ENCODE measurements at places on chromosomes 7 and 10. TPM values are rescaled to one million over a fixed set of nuclear protein-coding genes. Genes with fewer than 3 reads are reported as not detected.

DNA sequence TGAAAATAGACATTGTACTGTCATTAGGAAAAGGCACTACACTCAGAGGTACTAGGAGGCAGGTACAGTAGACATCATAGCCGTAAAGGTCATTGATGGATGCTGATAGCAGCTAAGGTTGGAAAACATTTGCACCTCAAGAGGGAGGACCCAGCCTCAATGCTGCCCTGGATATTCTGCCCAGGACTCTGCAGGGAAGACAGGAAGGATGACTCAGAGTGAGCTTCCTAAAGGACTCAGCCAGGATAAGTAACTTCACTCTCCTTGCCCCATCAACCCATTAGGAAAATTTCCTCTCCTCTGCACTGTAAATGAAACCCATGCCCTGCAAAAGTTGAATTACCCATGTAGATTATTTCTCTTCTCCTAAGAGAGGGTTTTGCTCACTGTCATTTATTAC, 617.9 kb upstream of the MKI67 start:
- no peak for DNase-seq

The TSPAN15 gene
- 4.6 TPM for total RNA-seq

GRCh38 chr7:90933041-90933440, 331.2 kb upstream of the FZD1 start:
- DNase-seq: no peak

DNA sequence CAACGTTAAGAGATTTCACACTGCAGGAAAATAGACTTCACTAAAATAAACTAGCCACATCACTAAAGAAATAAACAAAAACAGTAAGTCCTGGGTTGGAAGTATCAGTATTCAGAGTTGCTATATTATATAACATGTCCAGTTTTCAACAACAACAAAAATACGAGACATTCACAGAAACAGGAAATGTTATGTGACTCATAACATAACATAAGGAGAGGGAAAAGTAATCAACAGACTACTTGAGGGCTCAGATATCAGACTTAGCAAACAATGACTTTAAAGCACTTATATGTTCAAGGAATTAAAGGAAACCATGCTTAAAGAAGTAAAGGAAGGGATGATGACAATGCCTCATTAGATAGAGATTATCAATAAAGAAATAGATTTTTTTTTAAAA, 73.5 kb upstream of the MKLN1 start:
- DNase-seq: no peak
